CD4-positive, alpha-beta T cell treated with Interleukin-4 for 1 hour (primary cell): ENCODE measurements at places on chromosomes 5 and 9.
A peak's percentile ranks its signal among the peaks of the same experiment; 100 is the strongest.

DNA sequence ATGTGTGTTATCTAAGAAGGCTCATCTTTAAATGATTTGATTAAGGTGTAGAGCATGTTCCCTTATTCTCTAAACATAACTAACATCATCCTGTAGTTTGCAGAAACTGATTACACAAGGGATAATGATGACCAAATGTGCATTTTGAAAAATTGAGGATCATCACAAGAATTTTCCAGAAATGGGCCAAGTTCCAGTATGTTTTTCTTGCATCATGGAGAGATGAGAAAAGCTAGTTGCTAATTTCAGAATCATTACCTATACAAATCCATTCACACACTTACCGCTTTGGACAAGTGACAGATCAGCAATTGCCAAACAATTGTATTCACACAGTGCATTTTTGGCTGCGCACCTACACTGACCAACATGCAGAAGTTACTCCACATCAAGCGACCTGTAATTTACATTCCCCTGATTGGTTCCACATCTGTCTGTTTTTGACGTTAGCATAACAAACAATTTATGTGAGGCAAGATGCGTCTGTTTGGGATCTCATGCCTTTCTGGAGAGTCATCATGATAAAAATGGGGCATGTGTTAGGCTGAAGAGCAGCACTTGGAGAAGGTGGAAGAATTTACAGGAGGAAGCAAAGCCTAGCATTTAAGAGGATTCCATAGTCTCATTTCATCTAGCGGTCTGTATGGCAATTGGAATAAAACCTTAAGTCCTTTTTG, 2.8 kb upstream of the BNC2 start:
- DNase-seq: no peak

DNA sequence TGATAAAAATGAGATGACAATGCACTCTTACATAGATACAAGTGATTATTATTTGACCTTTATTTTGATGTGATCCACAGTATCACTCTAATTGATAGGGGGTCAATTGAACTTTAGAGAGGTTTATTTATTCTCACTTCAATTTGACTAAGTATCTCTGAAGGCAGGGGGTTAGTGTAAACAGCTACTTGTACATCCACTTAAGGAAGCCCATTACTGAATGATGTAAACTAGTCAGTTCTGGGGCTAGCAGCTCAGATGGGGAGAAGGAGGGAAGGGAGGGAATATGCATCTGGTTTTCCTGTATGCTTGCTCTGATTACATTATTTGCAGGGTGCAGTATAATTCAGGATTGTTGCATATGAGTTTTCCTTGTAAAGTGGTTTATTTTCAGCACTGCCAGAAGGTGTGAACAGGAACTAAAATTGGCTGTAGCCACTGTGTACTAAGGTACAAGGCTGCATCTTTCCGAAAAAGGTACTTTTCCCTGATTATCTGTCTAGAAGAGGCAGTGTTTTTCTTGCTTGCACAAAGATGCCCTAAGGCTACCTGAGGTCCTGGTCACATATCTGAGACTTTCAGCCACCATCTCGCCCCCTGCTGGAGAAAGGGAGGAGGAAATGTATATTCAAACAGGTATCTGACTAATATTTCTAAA, 51.2 kb downstream of the MRPS27 start:
- DNase-seq: peak; percentile 33

GRCh38 chr5:149932445-149933350, 11.9 kb downstream of the PDE6A start:
- no peak for DNase-seq

DNA sequence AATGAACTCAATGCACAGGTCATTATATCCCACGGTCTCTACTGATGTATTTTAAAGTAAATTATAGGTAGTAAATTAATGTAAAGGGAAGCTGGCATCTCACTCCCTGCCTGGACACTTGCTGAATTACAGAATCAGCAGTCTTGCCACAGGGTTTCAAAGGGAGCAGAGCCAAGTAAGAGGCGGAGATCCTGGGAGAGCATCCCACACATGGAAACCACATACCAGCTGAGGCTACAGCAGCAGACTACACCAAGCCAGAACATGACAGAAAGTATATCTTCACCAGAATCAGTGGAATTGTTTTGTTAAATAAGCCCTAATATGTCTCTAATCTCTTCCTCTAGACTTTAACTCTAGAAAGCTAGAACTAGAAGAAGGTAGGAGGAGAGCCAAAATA, 1689.2 kb upstream of the WWC1 start:
- no peak for DNase-seq

- DNase-seq: no peak
These were observed 80.0 kb upstream of the PTGER4 start for GRCh38 chr5:40599676-40600075.

DNA sequence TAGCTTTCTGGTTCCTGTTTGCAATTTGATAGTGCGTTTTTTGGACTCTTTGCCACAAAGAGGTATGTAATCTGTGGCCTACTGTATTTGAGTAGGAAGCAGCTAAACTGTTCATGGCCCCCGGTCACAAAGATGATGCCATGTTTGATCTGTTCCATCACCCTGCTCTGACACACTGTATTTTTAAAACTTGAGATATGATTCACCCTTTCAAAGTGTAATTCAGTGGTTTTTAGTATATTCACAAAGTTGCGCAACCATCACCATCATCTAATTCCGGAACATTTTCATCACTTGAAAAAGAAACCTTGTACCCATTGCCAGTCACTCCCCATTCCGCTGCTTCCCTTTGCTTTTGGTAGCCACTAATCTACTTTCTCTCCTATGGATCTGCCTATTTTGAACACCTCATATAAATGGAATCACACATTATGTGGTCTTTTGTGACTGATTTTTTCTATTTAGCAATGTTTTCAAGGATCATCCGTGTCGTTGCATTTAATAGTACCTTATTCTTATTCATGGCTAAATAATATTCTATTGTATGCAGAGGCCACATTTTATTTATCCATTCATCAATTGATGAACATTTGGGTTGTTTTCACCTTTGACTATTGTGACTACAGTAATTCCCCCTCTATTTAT, 141.6 kb downstream of the NR3C1 start:
- DNase-seq: peak; percentile 29

DNA sequence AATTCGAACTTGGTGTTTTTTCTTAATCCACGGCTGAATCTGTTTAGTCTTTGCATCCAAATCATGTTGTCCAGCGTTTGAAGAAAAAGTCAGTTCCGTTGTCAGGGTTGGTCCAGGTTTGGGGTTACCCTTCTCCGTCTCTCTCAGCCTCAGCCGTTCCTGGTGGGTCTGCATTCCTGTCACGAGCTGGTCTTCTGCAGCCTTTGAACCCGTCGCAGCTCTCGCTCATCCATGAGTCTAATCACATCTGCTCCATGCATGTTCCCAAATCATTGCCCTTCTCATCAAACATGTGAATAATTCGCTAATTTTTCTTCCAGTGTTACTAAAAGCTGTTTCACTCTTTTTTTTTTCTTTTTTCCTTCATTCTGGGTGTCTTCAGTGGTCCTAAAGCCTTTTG, 39.0 kb upstream of the EXOC3 start:
- no peak for DNase-seq

- no peak for DNase-seq
These were observed 258.1 kb upstream of the IRX2 start for GRCh38 chr5:3009605-3010004.

- DNase-seq: no peak
These were observed 78.4 kb downstream of the NTNG2 start for GRCh38 chr9:132239999-132240840.

DNA sequence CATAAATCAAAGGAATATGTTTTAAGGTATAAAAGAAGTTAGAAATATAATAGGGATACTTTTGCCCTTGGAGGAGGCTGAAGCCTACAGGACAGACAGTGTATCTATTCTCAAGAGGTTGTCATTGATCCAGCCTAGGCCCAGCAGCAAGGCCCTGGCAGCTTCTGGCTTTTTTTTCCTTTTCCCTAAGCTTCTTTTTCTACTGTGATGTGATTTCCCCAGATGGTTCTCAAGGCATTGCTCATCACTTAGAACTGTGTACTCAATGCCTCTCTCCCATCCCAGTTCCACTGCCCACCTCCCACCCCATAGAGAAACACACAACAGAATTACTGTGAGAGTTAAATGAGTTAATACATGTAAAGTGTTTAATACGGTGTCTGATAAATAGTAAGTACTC, 88.6 kb downstream of the SLC44A1 start:
- DNase-seq: no peak

- DNase-seq: no peak
These were observed 114.7 kb downstream of the LPAR1 start for GRCh38 chr9:110923601-110924000.

- DNase-seq: peak; percentile 43
These were observed 105.1 kb downstream of the SERINC5 start for GRCh38 chr5:80150731-80151130.

- no peak for DNase-seq
These were observed 590.4 kb downstream of the PRELID2 start for GRCh38 chr5:145244788-145245187.

DNA sequence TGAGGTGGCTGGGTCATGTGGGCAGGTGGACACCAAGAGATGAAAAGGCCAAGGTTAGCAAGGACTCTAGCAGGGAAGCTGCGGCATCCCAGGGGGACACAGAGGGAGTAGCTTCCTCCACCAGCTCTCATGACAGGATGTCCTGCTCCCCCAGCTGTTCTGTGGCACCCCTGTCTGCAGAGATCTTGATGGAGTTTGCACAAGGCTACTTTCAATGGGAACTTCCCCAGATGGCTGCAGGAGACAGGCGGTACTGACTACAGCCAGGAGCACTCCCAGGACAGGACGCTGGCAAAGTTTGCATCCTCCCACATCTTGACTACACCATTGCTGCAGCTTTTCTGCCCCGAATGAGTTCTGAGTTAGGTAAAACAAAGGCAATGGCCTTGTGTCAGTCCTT, 312.8 kb downstream of the TLE4 start:
- no peak for DNase-seq
